ENCODE measurements at places on chromosomes 3 and 15.

DNA sequence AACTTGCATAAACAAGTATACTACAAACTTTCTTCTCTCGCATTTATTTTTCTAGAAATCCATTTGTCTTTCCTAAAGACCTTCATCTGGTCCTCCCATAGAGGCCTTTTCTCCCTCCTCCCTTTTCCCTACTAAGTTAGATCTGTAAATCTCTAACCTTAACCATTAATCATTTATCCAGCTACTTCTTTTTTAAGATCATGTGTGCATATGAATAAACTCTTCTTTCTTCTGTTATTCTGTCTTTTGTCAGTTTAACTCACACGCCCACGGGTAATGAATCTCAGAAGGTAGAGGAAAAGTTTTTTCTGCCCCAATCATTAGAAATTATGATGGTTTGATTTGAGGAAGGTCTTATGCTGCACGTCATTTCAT is 48.7 kb upstream of the FHIT start:
- DNase-seq, result no peak

- DNase-seq, result no peak
Observed at GRCh38 chr3:140421884-140422283, 256.0 kb upstream of the TRIM42 start.

- DNase-seq, result no peak
Observed at GRCh38 chr3:170539897-170540296, 46.0 kb downstream of the SLC7A14 start.

DNA sequence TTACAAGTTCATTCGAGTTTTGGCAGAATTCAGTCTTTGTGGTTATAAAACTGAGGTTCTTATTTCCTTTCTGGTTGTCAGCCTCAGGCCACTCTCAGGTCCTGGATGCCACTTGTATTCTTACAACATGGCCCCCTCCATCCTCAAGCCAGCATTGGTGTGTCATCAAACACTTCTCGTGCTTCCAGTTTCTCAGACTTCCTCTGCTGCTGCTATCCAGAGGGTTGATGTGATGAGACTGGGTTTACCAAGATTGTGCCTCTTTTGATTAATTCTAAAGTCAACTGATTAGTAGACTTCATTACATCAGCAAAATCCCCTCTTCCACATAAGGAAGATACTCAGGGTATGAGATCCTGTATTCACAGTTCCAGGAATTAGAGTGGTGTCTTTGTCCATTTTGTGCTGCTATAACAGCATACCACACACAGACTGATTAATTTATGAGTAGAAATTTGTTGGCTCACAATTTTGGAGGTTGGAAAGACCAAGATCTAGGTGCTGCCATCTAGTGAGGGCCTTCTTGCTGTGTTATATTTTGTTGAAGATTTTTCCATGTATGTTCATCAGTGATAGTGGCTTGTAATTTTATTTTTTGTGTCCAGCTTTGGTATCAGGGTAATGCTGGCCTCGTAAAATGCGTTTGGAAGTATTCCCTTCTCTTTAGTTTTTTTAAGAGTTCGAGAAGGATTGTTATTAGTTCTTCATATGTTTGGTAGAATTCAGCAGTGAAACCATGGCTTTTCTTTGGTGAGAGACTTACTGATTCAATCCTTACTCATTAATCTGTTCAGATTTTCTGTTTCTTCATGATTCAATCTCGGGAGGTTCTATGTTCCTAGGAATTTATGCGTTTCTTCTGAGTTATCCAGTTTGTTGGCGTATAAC is 11.1 kb downstream of the LRCH3 start:
- DNase-seq, result no peak

- peak; percentile 59 for DNase-seq
Observed at GRCh38 chr3:169813757-169814517, 1.2 kb upstream of the LRRC34 start.

GRCh38 chr3:161740421-161740820 is 243.8 kb downstream of the OTOL1 start:
- DNase-seq, result no peak

- no peak for DNase-seq
Observed at GRCh38 chr3:105878061-105878460, 9.2 kb upstream of the CBLB start.

DNA sequence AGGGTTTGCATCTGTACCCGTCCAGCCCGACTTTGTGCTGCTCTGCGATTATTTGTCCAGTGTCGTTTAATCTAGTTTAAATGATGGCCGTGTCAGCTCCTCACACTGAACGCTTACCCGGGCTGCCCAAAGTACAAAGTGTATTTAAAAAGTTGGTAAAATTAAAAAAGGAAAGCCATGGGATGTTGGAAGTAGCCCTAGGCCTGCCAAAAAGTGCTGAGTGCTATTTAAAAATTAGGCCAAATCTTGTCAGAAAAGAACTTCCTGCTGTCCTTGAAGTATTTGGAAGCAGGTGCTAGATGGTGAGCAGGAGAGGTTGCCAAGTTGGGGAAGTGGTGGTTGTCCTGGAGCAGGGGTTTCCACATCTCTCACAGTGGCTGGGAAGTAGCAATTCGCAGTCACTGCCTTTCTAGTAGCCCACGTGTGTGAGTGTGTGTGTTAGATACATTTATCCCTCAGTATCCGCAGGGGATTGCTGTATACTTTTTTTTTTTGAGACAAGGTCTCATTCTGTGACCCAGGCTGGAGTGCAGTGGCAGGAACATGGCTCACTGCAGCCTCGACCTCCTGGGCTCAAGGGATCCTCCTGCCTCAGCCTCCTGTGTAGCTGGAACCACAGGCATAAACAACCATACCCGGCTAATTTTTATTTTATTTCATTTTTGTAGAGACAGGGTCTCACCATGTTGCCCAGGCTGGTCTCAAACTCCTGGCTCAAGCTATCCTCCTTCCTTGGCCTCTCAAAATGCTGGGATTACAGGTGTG is 664 bp downstream of the PPCDC start:
- no peak for DNase-seq

- peak; percentile 4 for DNase-seq
Observed at GRCh38 chr3:150925751-150926201, 20.5 kb upstream of the MINDY4B start.

- no peak for DNase-seq
Observed at GRCh38 chr15:74207652-74208440, 5.3 kb upstream of the STRA6 start.

GRCh38 chr3:46664188-46664970 is 29.1 kb downstream of the ALS2CL start:
- DNase-seq, result no peak

DNA sequence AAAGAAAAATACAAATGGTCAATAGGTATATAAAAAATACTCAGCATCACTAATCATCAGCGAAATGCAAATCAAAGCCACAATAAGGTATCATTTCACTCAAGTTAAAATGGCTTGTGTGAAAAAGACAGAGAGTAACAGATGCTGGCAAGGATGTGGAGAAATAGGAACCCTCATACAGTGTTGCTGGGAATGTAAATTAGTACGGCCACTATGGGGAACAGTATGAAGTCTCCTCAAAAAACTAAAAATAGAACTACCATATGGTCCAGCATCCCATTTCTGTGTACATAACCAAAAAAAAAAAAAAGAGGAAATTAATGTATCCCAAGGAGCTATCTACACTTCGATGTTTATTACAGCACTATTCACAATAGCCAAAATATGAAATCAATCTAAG is 98.1 kb upstream of the TGFBR2 start:
- DNase-seq, result no peak

GRCh38 chr3:108004647-108005046 is 86.2 kb downstream of the CD47 start:
- DNase-seq, result no peak

DNA sequence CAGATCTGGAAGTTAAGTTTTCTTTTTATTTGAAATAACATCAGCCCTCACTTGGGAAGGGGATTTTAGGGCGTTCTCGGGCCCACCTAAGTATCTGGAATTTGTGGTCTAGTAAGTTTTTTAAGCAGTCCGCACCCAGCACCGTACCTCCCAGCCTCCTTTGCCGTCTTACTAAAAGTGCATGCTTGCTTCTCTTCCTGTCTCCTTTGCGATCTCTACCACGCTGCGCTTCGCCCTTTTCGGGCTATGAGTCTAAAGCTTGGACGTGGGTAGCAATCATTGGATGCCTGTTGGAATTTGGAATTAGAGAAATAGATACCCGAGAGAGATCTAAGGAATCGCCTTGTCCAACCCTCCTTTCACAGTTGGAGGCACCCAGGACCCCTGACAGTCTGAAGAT is 1.1 kb downstream of the THSD4 start:
- DNase-seq, result no peak

DNA sequence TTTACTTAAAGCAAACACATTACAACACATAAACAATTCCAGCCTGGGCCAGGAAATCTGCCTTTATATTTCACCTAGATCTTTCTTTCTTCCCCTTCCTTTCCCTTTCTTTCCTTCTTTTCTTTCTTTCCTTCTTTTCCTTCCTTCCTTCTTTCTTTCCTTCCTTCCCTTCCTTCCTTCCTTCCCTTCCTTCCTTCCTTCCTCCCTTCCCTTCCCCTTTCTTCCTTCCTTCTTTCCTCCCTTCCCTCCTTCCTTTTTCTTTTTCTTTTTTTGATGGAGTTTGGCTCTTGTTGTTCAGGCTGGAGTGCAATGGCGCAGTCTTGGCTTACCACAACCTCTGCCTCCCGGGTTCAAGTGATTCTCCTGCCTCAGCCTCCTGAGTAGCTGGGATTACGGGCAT is 24.1 kb upstream of the BNIP2 start:
- DNase-seq, result no peak

DNA sequence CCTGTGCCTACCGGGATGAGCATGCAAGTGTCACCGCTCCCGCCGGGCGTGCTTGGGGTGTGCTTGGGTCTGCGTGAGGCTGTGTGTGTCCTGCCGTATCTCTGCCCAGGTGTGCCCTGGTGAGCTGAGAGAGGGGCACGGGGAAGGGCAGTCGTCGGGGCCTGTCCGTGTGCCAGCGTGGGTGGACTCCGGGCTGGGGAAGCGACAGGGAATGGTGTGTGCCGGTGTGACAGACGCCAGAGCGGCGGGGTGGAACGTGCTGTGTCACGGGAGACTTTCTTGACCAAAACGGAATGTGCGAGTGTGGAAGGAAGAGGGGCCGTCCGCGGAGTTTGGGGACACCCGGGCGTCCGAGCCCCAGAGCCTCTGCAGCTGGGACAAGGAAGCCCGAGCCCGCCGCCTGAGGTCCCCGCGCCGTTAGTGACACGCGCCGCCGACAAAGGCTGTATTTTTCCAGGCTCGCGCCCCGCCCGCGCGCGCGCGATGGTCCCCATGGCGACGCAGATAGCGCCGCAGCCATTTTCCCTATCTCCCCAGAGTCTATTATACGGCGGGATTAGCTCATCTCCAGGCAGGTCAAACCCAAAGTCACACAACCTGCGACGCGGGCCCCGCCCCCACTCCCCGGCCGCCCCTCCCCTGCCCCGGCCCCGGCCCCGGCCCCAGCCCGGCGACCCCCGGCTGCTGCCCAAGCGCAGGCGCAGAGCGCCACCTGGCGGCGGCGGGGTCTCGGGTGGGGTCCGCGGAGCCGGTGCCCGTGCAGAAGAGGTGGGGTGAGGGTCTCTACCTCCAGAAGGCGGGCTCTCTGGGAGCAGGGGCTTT is 4.5 kb upstream of the GATA2 start:
- DNase-seq, result peak; percentile 46

- no peak for DNase-seq
Observed at GRCh38 chr3:177816667-177817208, 619.5 kb upstream of the TBL1XR1 start.

DNA sequence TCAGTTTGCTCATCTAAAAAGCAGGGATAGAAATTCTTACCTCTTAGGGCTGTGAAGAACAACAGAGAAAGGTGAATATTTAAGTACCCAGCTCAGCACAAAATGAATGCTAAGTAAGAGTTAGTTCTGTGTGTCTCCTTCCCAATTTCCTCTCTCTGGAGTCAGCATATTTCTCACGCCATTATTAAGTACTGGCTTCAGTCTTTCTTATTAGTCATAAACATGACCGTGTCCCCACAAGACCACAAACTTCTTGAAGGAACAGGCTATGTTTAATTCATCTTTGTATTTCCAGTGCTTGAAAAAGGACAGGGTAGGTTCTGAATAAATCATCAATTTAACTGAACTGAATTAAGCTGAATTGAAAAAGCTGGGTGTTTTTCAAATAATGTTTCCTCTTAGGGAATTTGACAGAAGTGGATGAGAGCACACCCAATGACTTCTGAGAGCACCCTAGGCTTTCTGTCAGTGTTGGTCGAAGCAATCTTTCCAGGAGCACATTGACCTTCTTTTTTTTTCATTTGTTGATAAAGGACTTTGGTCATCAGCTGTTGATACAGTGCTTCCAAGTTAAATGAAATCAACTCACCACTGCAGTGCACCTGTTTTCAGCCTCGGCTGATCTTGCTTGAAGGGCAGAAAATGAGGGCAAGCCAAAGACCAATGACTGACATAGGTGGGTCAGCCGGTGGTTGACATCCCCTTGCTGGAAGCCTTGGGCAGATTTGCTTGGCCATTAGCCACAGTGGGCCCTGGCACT is 324.6 kb downstream of the MFSD1 start:
- no peak for DNase-seq

GRCh38 chr15:41648770-41649169 is 11.4 kb upstream of the MGA start:
- DNase-seq, result no peak

GRCh38 chr3:127775398-127776109 is 46.8 kb downstream of the MGLL start:
- no peak for DNase-seq

DNA sequence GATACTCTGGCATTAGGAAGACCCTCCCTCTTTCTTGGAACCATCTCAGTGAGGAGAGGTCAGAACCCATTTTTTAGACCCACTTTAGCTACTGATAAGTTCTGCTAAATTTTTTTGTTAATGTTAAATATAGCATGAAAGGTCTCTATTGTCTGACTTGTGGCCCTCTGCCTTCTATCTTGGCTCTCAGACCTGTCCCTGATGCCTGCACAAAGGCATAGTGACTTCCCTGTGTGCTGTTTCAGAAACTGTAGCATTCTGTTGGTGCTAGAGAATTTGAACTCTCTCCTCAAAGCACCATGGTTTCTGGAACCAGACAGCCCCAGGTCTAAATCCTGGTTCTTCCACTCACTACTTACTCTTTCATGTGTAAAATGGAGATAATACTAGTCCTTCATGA is 15.4 kb downstream of the MAPKBP1 start:
- no peak for DNase-seq

DNA sequence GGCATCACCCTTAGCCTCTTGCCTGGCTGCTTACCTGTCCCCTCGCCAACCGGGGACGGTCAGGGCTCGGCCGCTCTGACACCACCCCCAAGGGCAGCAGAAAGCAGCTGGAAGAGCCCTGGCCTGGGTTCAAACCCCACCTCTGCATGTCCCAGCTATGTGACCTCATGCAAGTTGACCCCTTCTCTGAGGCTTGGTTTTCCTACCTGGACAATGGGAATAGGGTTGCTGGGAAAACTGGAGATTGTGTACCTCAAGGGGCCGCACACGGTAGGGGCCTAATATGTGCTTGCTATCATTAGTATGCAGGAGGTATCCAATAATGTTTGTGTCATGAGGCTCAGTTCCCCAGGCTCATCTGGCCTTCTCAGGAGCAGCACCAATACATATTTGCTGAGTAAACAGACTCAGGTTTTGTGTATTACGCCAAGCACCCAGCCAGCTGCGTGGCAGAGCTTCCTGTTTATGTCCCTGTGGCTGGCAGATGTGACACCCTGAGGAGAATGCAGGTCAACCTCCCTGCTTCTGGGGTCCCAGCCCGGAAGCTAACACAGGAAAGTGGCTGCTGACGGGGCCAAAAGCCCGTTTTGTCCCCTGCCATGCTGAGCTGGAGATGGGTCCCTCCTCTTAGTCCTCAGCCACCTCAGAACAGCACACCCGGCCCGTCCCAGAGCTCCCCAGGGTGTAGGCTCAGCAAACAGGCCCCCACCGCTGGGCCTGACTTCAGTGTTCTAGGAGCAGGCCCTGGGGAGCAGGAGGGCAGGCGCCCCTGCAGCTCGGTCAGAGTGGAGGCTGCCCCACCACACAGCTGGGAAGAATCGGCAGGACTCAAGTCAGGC is 29.7 kb downstream of the PLXND1 start:
- DNase-seq, result peak; percentile 37
